Epithelial cell of esophagus (primary cell): ENCODE measurements at places on chromosomes 12 and 14.
A peak's percentile ranks its signal among the peaks of the same experiment; 100 is the strongest.

DNA sequence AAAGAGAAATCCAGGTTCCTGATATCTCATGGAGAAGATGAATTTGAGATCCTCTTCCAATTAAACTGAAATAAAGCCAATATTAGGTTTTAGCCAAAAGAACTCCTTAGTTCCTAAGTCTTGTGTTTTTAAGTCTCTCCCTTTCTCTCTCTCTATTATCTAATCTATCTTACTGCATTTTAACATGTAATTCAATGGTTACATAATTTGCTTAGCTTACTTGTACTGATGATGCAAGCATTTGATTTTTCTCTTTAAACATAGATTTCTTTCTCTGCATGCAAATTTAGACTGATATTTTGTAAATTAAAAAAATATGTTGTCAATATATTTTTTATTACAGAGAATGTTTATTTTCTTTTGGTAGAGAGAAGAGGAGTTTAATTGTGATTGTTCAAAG is 78.2 kb downstream of the MIPOL1 start:
- DNase-seq, result no peak

- no peak for DNase-seq
Measured at GRCh38 chr12:40752011-40752410, 59.8 kb downstream of the CNTN1 start.

DNA sequence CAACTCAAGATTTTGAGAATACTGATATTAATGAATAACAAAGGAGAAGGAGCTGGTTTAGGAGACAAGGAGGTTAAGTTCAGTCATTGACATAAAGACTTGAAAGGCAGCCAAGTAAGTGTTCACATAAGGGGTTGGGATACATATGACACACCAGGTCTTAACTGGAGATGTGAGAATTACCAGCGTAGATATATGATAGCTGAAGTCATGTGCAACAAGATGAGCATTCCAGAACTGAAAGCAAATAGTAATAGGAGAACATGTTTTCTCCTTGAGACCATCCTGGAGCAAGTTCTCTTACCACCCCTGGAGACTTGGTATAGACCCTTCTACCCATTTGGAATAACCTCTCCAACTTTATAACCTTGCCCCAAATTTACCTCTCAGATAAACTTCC is 43.3 kb upstream of the NPFF start:
- DNase-seq, result peak; percentile 77

DNA sequence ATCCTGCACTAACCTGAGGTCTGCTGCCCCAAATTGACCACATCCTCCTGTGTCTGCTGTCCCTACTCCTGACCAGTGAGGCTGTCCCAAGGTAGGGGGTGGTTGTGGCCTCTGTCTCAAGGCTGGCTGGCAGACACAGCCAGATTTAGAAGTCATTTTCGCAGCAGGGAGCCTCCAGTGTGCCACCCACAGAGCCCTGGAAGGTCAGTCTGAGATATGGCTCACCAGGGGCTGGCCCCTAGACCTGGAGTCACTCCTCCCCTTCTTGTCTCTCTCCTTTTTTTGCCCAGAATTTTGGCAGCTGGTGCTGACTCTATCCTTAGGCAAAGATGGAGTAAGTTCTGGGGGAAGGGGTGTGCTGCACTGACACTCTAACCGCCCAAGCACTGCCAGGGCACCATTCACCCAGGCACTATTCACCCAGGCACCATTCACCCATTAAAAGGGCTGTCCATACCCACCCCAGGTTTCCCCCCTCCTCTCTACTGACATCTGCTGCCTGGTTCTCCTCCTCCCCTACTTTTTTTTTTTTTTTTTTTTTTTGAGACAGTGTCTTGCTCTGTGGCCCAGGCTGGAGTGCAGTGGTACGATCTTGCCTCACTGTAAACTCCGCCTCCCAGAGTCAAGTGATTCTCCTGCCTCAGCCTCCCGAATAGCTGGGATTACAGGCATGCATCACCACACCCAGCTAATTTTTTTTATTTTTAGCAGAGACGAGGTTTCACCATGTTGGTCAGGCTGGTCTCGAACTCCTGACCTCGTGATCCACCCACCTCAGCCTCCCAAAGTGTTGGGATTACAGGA is 7.7 kb downstream of the DDN start:
- DNase-seq, result no peak

DNA sequence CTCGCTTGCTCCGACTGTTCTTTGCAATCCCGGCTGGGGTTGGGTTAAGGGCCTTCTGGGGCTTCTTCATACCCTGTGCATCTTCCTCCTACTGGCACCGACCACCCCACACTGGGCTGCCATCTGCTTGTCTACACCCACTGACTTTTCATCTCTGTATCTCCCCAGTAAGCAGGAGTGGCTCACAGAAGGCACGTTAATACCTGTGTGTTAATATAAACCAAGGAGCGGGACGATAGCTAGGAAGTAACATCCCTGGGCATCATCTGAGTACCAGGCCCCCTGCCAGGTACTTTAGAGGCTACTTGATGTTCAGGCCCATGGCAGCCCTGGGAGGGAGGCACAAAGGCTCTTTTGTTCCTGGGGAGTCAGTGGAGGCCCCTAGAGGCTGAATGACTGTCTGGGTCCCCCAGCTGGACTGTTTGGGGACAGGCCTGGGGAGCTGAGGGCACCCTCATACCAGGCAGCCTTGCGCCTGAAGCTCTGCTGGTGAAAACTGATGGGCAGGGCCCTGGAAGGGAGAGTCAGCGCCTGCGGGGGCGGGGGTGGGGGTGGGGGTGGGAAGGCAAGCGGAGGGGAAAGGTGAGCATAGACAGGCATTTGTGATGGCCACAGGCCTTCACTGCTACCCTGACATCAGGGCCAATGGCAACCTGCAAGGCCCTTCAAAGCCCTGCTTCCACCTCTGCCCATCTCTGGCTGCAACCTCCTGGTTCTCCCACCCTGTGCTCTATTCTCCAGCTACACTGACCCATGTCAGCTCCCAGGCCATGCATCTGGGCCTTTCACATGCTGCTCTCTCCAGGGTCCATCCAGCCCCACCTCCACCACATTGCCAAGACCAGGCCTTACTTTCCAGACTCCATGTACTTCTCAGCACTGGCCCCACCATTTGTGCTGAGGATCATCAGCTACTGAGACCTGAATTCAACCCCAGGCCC is 34.2 kb upstream of the DEGS2 start:
- no peak for DNase-seq

- DNase-seq, result peak; percentile 70
Measured at GRCh38 chr14:36820111-36820709, 158.6 kb downstream of the PAX9 start.

DNA sequence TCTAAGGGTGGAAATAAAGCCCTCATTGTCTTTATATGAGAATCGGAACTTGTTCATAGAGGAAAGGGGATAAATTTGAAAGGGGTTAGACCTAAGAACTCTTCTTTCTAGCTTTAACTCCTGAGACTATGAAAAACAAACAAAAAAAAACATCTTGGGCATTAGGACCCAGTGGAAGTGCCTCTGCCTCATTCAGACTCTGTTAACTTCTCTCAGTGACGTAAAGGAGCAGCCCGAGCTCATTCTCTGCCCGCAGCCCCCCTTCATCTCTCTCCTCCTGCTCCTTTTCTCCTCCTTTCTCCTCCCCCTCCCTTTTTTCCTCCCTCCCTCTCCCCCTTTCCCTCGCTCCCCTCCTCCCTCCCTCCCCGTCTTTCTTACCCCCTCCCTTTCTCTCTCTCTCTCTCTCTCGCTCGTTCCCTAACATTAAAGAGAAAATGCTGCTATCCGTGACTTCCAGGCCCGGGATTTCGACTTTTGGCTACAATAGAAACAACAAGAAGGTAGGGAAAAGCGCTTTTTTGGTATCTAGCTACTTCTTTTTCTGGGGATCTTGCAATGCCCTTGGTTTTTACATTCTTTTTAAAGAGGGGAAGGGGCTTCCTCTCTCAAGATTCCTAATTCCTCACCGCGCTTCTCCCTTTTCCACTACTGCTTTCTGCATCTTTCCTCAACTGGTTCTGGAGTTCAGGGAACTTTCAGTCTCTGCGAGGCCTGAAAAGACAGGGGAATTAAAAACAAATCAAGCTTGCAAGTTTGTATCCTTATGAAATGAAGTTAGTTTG is at the start of gene RBMS2:
RBMS2 (plus strand) TSS at position 231 of the 782 bp plus-strand sequence; CDS start at position 435, 204 bp downstream.
- DNase-seq, result peak; percentile 89

DNA sequence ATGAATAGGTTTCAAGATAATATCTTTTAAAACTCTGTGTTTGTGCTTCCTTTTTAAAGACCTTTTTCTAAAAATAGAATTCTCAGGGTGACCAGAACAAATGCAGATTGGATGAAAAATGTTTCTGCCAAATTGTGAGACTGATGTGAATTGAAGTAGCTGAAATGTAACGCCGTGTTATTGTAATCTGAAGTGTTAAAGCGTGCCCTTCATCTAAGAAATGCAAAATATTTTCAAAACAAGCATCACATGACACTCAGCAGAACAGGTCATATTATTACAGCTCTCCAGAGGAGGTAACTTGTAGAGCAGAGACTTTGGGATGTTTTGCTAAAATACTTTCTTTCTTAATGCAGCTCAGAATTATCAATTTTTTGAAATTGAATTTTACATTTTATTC is 90.0 kb upstream of the PLEKHA5 start:
- no peak for DNase-seq

GRCh38 chr14:60161196-60162107 is 3.7 kb downstream of the DHRS7 start:
- peak; percentile 67 for DNase-seq

DNA sequence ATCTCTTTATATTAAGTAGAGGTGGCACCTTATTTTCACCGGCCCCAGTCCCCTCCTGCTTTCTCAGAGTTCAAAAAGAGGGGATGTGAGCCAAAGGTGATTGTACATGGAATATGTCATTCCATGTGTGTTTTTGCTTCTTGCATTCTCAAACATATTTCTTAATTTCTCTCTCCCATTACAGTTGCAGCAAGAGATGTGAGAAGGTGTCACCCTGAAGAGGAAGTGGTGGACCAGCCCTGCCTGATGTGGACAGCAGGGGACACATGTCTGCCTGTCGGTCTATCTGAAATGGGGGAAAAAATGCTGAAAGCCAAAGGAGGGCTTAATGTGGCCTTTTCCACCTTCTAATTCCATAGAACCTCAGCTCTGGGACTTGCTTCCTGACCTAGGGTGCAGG is 1.9 kb upstream of the FOXN3 start:
- no peak for DNase-seq

- DNase-seq, result no peak
Measured at GRCh38 chr14:103314496-103315277, 19.4 kb upstream of the EIF5 start.

GRCh38 chr12:114397978-114398881 is 7.7 kb downstream of the TBX5 start:
- DNase-seq, result no peak

DNA sequence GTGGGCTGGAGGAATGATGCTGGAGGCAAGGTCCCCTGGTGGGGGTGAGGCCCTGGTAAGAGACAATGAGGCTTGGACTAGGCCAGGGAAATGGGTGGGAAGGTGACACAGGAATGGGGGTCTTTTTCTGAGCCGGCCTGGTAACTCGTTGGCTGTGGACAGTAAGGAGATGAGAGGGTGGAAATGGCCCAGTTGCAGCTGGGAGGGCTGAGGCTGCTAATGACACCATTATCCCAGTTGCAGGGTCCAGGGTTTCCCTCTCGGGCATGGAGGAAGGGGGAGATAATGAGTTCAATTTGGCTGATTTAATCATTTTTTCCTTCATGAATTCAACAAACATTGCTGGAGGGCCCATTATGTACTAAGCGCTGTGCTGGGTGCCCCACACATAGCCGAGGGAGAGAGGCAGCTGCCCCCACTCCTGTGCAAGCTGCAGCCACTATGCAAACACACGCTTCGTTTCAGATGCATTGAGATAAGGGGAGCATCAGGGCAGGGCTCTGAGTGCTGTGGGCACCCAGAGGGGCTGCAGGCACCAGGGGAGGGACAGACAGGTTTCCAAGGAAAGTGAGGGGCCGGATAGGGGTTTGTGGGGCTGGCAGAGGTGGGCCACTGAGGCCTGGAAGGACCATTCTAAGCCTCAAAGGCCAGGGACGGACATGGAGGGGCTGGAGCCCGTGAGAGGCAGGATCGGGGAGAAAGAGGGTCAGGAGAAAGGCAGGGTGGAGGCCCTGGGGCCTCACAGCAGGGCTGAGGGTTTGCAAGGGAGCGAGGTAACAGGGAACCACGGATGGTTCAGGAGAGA is 43.2 kb upstream of the MEG3 start:
- no peak for DNase-seq
